Amniotic epithelial cell (primary cell): ENCODE measurements at places on chromosomes 13 and 19.

GRCh38 chr13:48505012-48505411 lies 27.9 kb downstream of the RCBTB2 start:
- DNase-seq = no peak

GRCh38 chr13:30255696-30256095 lies 51.7 kb downstream of the KATNAL1 start:
- no peak for DNase-seq

DNA sequence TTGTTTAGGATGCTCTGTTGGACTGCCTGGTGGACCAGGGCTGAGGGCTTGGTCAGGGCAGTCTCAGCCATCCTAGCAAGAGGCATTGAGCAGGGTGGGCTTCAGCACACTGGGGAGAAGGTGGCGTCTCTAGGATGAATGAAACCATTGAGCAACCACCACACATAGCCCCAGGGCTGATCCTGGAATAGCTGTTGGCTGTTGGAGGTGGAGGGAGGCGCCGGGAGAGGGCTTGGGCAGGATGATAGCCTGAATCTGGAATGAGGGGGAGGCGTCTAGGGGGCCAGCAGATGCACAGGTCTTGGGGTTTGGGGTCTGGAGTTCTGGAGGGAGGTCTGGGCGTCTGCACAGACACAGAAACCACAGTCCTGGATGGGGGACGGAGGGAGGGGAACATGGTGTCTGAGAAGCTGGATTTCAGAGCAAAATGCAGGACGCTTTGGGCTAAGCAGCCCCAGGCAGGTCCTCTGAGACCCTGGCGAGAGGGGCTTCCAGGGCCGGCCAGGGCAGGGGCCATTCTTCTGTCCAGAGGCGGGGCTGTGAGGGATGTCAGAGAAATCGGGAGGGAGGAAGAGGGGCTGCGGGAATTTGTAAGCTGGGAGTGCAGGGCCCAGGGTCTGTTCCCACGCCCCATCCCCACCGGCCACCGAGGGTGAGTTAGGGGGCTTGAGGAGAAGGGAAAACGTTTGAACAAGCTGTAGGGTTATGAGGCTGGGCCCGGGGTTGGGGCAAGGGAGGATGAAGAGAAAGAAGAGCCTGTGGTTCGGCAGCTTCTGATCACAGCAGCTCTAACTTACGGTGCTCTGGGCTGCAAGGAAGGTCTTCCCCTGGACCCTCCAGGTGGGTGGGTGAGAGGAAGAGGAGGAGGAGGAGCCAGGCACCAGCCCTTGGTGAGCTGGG lies 5.2 kb downstream of the TRAPPC5 start:
- no peak for DNase-seq

GRCh38 chr19:38206006-38206745 lies 17.8 kb downstream of the DPF1 start:
- no peak for DNase-seq

DNA sequence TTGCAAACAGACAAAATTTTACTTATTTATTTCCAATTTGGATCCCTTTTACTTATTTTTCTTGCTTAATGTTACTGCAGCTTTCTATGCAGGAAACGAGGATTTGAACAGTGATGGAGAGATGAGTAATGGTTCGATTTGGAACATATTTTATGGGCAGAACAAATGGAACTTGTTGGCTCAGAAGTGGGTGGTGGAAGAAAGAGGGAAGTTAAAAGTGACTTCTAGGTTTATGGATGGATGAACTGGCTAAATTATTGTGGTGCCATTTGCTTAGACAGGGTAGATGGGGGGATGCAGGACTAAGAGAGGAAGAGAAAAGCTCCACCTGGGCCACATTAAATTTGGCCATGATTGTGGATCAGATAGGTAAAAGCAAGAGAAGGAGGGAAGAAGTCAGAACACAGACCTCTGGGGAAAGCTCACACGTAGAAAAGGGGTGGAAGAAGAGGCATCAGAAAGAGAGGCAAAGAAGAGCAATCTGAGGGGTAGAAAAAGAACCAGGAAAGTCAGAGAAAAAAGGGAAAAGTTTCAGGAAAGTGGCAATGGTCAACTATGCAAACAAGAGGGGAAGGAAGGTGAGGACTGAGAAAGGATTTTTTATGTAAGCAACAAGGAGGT lies 768 bp upstream of the CYSLTR2 start:
- no peak for DNase-seq

- DNase-seq = no peak
Measured at GRCh38 chr19:55109527-55110291, 7.7 kb downstream of the PPP1R12C start.

DNA sequence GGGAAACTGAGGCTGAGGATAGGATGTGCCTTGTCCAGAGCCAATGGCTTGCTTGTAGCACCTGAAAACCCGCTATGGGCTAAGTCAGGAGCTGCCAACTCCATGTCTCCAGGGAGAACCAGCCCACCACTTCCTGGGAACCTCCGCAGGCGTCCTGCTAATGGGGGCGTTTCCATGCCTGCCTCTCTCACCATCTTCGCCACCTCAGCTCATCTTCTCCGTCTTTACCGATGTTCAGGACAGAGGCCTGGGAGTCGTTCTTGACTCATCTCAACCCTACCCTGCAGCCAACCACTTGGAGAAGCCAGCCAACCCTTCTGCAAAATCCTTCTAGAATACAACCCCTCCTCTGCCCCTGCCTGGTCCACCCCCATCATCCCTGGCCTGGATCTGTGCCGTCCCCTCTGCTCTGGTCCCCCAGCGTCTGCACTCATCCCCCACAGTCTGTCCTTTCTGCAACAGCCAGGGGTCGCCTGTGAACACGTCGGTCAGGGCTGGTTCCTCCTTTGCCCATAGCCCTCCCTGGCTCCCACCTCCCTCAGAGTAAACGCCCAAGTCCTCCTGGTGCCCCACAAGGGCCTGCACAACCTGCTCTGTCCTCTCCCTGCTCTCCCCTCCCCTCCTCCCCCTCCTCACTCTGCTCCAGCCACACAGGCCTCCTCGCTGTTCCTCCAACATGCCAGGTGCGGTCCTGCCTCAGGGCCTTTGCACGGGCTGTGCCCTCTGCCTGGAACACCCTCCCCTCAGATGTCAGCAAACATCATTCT lies 31.0 kb downstream of the PTPRS start:
- DNase-seq = no peak

GRCh38 chr13:35791184-35791851 lies 314.8 kb upstream of the MAB21L1 start:
- DNase-seq = peak; percentile 55

GRCh38 chr19:18007044-18007916 lies 690 bp upstream of the ARRDC2 start:
- DNase-seq = peak; percentile 50

DNA sequence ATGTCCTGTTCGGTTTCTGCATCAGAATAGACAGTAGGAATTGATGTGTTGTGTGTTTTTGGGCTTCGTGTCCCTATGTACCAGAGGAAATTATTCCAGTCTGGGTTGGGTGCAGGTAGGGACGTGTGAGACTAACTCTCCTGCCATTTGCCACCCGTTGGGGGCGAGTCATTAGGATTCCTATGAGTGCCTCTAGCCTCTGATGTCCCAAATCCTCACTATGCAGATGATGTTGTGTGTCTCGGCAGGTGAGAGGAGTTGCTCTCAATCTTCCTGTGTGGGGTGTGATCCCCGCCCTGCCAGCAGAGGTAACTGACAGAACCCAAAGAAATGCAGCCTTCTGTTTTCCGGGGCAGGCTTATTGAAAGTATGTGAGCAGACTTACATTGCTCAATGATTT lies 31.2 kb upstream of the ZNF331 start:
- DNase-seq = no peak

DNA sequence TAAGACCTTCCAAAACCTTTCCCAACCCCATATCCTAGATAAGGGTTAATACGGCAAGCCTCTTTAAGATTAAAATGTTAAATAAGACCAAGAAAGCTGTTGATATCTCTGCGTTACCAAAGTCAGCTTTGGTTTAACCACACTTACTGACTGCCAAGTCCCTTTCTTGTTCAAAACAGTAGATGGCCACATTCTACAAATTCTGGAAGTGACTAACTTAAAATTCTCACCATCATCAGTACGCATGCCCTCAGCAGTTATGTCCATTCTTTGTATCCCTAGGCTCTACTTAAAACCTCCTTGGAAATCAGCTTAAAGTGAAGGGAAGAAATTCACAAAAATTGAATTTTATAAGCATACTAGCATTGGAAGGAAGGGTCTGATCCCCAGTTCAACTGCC lies 23.6 kb downstream of the SOHLH2 start:
- DNase-seq = no peak

- DNase-seq = peak; percentile 43
Measured at GRCh38 chr13:96796091-96796633, 198.1 kb downstream of the OXGR1 start.

- DNase-seq = no peak
Measured at GRCh38 chr19:16400911-16401591, 70.7 kb downstream of the EPS15L1 start.

DNA sequence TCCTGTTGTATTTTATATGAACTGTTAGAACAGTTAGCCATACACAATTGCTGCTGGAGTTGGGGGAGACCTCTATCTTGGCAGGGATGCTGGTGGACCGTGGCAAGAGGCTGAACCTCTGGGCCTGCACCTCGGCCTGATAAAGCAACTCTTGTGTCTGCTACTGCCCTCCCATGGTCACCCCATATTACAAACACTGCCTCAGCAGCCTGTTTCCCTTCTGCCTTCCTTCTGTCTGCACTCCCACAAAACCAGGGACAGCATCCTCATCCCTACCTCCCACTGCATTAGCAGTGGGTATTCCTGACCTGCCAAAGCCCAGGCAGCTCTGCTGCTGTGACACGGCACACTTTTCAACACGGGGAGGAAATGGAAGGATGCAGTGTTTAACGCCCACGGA lies 456.4 kb downstream of the FGF14 start:
- DNase-seq = no peak

DNA sequence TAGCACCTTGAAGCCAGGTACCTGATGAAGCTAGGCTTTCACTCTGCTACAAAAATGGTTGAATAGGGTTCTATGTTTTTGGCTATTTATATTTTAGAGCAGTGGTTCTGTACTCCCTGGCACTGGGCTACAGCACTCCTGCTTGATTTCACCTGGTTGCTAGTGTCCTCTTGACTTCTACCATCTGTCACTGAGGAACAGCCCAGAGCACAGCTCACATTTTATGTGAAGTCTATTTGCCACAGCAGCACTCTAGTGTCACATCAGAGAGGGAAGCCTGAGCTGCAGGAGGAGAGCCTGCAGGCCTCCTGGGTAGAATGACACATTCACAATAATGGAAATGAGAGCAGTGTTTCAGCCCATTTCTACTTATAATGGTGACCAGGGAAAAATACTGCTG lies 184.2 kb downstream of the ZNF486 start:
- DNase-seq = no peak

- no peak for DNase-seq
Measured at GRCh38 chr19:4542896-4543841, 3.3 kb upstream of the LRG1 start.

GRCh38 chr13:93927431-93927830 lies 552.1 kb downstream of the DCT start:
- peak; percentile 46 for DNase-seq

DNA sequence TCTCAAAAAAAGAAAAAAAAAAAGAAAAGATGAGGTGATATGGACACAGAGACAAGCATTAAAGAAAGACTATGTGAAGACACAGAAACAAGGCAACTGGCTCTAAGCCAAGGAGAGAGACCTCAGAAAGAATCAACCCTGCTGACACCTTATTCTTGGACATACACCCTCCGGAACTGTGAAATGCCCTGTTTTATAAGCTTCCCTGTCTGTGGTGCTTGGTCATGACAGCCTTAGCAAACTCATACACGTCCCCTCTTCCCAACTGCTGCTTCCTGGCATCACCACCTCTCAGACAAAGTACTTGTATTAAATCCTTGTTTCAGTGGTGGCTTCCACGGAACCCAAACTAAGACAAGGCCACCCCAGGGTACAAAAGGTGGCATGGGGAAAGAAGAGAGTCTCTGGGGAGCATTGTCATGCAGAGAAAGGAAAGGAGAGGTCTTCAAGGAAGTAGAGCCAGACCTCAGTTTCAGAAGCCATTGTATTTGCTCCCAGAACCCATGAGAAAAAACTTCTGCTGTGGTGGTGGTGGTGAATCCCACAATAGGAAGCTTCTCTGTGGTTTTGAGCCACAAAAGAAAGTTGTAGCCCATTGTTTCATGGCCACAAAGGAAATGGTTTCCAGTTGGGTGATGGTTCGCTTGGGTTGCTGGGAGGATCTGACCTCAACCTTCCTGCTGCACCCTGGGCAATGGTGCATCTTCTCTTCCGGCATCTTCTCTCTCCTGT lies 16.3 kb upstream of the TSPAN16 start:
- no peak for DNase-seq

DNA sequence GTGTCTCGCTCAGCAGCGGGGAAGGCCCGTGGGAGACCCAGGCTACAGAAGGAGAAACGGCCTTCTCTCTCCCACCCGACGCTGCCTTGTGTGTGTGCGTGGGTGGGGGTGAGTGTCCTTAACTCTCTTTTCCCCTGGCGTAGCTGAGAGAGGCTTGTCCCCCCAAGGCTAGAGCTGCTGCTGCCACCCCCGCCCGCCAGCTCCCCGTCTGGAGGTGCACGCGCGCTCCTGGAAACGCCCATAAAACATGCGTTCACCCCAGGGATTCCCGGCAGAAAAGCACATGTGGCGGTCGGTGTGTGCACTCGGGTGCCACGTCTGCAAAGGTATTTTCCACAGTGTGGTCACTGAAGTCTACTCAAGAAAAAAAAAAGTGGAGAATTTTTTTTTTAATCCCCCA lies 36.1 kb downstream of the GADD45B start:
- DNase-seq = no peak

GRCh38 chr19:3440082-3440481 lies 40.2 kb downstream of the SMIM24 start:
- DNase-seq = no peak

- DNase-seq = no peak
Measured at GRCh38 chr19:2235381-2236063, 607 bp downstream of the PLEKHJ1 start.

- DNase-seq = no peak
Measured at GRCh38 chr13:31199527-31199848, 287 bp upstream of the B3GLCT start.

GRCh38 chr13:33649212-33649878 lies 168.6 kb upstream of the RFC3 start:
- DNase-seq = peak; percentile 66

DNA sequence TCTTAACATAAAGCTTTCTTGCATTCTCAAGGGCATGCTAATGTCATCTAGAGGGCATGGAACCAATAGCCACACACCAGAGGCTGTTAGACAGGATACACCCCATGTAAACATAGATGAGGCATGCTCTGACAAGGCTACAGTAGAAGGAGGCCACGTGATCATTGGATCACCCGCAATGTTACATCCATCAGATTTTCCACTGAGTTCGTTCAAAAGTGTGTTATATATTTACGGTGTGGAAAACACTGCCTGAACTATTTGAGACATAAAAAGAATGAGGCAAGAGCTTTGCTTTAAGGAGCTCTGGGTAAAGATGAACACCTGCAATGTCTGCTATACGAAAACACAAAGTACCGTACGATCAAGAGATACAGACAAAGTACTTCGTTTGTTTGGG lies 817.5 kb upstream of the SLC10A2 start:
- peak; percentile 49 for DNase-seq

GRCh38 chr13:76677043-76677442 lies 209.2 kb downstream of the KCTD12 start:
- peak; percentile 28 for DNase-seq

- peak; percentile 47 for DNase-seq
Measured at GRCh38 chr13:76331943-76332712, 554.1 kb downstream of the KCTD12 start.

GRCh38 chr19:45142726-45143110 lies 18.1 kb downstream of the NKPD1 start:
- no peak for DNase-seq

- DNase-seq = no peak
Measured at GRCh38 chr13:49410006-49410405, 33.9 kb downstream of the CAB39L start.
